Activated CD4-positive, CD25-positive, alpha-beta regulatory T cell treated with anti-CD3 and anti-CD28 coated beads, Interleukin-2, amount 50 U/mL, for 24 hours (primary cell): ENCODE measurements at places on chromosomes 12 and 14.

DNA sequence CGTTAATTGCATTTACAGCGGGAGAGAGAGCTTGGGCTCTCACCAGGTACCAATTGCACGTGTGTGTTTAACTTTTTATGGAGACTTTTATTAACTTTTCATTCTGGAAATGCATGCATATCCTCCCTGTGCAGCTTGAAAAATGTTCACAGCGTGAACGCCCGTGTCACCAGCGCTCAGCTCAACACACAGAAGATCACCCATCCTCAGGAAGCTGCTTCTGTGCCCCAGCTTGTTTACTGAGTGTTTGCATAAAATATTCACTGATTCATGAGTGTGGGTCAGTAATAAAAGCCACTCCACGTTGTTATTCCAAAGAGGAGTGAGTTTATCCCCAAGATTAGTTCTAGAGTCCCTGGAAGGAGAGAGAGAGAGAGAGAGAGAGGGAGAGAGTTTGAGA lies 75.5 kb upstream of the FZD10 start:
- ATAC-seq = no peak

GRCh38 chr12:90510948-90511347 lies 444.0 kb downstream of the CCER1 start:
- ATAC-seq = no peak

- ATAC-seq = no peak
Observed at GRCh38 chr12:124736115-124737039, 127.3 kb downstream of the SCARB1 start.

GRCh38 chr12:89172224-89172623 lies 180.1 kb downstream of the DUSP6 start:
- no peak for ATAC-seq

DNA sequence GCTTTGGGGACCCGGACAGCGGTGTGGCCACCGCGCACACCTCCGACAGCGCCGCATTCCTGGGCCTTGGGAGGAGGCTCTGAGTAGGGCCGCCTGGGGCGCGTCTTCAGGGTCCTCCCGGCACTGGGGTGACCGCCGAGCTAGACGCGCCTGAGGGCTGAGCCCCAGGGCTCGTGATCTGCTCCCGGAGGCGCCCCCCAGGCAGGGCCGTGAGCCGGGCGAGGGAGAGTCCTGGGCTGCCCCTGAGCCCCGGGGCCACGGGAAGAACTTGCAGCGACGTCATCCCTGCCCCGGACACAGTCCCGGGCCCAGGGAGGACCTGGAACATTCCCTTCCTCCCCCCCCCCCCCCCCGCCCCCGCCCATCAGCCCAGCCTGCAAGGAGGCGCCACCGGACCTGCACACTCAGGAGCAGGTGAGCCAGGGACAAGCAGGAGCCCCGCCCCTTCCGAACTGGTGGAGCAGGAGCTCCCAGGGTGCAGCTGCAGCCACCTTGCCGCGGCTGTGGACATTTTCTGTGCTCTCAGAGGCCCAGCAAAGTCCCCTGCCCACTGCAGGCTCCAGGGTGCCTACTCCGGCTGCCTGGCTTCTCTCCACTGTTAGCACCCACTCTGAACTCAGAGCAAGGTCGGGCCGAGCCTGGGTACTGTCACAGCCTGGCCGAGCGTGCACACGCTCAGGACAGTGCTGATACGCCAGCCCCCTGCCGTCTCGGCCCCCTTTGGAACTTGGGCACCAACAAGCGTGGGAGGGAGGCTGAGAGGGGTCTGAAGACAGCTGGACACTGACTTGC lies 50.7 kb downstream of the A2M start:
- peak; percentile 42 for ATAC-seq

GRCh38 chr14:71262441-71262840 lies 355.2 kb downstream of the PCNX1 start:
- no peak for ATAC-seq

GRCh38 chr12:130396667-130397066 lies 59.0 kb downstream of the PIWIL1 start:
- no peak for ATAC-seq

DNA sequence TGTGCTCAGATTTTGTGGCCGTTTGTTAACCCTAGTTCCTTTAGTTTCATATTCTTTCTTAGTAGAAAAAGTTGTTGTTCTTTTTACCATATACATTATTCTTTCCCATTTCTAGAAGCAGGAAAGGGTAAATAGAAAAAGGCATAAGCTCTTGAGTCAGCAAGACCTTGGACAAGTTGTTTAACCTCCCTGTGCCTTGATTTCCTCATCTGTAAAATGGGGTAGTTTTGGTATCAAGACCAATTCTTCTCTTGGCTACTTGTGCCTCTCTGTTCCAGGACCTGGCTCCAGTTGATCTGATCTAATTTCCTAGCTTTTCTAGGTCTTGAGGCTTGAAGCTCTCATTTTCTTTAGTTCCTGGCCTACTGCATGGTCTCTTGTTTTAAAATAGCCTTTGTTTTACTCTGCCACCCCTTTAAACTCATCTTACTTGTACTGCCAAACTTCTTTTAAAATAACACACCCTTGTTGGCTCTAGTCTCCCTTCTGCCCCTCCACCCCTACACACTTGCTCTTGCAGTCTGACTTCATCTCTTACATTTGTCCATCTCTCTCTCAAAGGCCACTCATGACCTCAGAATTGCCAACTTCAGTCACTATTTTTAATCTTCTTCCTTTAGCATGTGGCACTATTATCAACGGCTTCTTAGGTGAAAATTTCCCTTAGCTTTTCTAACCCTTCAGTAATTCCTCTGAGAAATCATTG lies 143.7 kb downstream of the TTLL5 start:
- ATAC-seq = no peak

DNA sequence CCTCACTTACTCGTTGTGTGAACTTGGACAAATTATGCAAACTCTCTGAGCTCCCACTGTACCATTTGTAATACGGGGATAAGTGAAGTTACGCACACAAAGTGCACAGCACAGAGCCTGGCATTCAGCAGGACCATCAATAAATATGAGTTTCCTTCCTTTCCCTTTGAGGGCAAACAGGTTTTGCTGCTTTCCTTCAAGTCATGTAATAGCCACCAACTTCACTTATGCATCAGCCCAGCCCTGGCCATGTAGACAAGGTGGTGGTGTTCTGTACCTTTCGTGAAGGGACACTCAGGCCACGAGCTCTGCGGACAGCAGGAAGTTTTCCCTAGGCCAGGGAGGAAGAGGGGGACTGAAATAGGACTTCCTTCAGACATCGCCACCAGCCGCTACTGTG lies 272.7 kb downstream of the CACNA1C start:
- ATAC-seq = no peak

DNA sequence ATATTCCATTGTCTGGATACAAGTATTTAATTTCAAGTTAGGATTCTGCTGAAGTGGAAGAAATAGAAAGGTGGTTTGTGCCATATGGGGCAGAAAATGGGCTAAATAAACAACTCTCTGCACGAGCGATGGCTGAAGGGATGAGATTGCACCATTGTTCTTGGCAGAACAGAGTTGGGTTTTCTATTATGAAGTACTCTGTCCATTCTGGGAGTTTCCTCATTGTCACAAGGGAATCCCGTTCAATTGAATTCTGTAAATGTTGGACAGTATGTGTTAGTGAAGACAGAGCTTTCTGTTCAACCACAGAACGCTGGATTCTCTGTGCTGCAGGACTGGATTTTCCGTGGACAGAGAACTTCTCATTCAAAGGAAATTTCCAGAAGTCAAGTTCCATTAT lies 345.5 kb upstream of the PRICKLE1 start:
- ATAC-seq = no peak

DNA sequence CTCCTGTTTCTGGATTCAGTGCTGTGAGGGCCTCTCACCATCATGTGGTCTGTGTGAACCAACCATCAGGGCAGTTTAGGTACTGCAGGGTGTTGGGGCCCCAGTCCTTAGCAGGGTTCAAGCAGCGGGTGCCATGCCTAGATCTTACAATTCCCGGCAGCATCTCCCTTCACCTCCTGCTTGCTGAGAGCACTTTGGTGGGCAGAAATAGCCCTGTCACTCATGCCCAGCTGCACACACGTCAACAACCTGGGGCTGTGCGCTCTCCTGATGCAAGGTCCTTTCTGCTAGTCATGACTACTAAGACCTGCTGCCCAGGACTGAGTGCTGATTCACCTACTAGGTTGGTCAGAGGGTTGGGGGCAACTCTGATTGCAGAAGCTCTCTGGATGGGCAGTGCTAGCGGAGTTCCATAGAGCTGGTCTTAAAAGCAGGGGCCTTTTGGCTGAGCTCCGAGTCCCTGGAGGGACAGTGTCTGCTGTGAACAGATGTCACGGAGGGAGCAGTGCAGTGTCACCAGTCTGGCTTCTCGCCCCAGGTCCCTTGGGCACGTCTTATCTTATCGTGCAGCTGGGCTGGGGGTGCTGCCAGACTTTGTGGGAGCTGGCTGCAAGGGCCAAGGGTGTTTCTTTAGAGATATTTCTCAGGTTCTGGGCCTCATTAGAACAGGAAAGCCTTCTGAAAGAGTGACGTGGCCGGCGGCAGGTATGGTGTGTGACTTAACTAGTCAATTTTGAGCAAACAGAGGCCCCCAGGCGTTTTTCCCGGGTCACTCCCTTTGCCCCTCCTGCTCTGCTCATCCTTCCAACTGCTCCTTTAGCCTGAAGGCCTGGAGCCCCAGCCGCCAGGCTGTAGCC lies 71.8 kb downstream of the NINJ2 start:
- peak; percentile 48 for ATAC-seq

- ATAC-seq = no peak
Observed at GRCh38 chr14:25371068-25371467, 321.1 kb upstream of the STXBP6 start.

DNA sequence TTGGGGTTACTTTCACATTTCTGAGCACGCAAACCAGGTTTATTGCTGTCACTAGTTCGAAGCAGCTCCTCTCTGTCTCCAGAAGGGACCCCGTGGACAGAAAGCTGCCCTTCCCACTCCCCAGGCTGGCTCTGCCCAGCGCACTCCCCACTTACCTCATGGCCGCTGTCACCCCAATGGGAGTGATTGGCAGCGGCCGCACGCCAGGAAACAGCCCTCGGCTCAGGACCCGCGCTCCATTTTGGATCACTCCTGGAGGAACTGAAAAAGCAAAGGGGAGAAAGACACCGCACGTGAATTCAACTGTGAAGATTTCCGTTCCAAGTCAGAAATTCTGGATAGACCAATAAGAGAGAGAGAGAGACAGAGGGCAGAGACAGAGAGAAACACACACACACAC lies 236.5 kb downstream of the FOXN3 start:
- no peak for ATAC-seq

DNA sequence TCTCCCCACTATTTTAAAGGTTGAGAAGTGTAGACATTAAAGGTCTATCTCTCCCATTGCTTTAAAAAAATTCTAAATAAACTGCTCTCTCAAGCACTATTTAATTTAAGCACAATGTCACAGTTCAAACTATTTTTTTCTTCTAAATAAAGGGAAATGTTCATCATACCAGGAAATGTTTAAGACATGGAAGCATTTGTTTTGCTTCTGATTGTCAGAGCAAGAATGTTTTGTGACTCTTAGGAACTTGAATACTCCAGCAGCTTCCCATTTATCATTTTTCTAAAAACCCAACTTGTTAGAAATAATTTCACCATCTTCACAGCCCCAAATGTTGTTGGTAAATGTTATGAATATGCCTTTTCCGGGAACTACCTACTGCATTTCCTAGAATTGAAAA lies 121.8 kb upstream of the NTF3 start:
- ATAC-seq = no peak

GRCh38 chr12:84756961-84757360 lies 155.6 kb downstream of the SLC6A15 start:
- no peak for ATAC-seq

DNA sequence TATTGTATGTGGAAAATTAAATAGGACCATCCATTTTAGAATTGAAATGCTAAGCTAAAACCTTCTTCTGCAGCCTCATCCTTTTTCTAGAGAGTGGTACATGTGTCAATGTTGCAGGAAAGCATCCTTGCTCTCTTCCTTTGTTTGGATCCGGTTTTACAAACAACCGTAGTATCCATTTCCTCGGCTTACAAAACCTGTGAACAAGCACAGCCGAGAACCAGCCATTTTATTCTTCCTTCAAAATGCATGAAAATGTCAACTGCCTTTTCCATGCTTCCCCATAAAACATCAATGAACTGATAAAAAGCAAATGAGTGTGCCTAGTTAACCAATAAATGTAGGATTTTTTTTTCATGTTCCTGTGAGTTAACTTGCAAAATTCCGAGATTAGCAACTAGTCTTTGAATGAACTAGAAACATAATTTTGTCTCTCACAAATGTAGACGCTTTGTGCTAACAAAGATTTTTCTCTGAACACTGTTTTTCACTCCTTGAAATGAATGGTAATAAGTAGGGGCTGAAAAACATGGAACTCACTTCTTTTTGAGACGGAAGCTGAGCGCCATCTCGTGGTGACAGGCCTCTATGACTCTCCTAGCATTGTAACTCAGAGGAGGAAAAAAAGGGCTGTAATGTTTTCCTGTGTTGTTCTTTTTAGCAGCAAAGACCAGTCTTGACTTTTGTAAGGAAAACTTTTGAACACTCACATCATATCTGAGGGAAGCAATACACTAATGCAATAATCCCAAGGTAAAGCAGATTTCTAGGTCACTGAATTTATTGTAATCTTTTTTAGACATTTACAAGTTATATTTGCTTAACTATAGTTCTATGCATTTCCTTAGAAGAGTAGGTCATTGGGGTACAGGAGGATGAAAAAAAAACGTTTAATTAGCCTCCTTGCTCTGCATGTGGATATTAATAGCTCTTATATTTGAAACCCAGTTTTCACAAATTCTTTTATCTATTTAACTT lies 157.4 kb upstream of the FOXG1 start:
- ATAC-seq = no peak

DNA sequence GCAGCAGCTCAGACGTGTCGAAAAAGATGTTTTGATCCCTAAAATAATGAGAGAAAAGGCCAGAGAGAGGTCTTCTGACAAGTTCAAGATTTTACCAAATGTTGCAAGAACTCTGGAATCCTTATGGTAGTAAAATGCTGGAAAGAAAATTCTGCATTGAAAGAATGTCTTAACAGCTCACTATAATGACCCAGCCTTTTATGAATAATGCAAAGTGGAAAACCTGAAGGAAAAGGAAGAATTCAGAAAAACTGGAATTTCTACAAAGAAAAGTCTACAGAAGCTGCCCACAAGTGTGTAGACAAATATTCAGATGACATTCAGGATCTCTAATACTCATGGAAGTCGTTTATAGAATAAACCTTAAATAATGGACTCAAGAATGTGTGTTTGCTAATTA lies 1.8 kb upstream of the CCDC88C start:
- no peak for ATAC-seq

DNA sequence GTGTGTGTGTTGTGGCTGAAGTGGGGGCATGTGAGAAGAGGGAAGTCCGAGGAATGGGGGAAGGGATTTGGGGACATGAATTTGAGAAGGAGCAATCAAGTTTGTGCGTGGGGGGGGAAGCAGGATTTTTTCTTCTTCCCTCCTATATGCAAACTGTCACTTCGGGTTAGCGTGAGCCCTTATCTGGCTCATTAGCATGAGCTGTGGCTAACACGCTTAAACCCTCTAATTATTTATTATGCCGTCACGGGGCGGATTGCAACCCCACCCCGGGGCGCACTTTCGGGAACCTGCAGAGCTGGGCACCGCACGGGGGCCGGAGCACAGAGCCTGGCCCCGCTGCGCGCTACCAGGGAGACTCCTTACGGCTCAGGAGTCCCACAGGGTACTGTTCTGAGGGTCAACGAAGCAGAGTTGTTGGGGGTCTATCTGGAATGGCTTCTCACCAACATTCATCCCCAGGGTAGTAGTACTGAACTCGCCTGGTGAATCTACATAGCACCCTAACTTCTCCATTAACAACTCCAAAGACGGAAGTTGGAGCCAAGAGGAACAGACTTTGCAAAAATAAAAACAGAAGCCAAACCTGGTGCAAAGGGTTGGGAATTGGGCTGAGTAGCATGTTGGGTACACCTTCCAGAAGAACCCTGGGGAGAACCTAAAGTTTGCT lies 6.4 kb upstream of the ASCL1 start:
- ATAC-seq = no peak

GRCh38 chr14:44669496-44669895 lies 162.4 kb upstream of the FSCB start:
- ATAC-seq = no peak
